ENCODE measurements at places on chromosomes 13 and 19.

GRCh38 chr13:23852351-23852750, 36.8 kb downstream of the MIPEP start:
- DNase-seq, result no peak

DNA sequence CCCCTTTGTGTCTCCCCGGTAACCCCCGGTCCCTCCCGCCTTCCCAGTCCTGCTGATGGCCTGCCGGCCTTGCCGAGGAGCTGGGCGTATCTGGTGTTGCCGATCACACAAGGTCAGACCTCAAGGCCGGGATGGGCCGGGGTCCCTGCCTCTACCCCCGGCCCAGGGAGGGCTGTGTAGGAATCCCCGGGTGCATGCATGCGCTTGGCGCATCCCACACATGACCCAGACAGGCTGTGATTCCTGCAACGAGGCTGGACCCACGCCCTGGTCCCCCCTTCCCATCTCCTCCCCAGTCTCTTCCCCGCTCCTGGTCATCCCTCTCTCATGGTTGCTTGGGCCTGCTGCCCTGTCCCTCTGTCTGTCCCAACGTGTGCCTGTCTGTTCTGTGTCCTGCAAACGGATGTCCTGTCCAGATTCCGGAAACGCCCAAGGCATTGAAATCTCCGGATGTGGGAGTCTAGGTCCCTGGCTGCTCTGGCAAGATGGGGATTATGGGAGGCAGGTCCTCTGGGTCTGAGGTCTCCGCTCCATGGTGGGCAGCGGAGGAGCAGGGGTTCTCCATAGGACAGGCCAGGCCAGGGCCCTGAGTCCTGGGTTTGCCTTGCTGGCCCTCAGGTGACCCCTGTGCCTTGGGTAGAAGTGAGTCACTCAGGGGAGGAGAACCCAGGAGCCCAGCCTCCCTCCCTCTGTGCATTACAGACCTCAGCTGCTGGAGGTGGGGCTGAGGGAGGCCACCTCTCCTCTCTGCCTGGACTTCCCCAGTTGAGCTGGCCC, 1.6 kb downstream of the PKN1 start:
- no peak for DNase-seq

DNA sequence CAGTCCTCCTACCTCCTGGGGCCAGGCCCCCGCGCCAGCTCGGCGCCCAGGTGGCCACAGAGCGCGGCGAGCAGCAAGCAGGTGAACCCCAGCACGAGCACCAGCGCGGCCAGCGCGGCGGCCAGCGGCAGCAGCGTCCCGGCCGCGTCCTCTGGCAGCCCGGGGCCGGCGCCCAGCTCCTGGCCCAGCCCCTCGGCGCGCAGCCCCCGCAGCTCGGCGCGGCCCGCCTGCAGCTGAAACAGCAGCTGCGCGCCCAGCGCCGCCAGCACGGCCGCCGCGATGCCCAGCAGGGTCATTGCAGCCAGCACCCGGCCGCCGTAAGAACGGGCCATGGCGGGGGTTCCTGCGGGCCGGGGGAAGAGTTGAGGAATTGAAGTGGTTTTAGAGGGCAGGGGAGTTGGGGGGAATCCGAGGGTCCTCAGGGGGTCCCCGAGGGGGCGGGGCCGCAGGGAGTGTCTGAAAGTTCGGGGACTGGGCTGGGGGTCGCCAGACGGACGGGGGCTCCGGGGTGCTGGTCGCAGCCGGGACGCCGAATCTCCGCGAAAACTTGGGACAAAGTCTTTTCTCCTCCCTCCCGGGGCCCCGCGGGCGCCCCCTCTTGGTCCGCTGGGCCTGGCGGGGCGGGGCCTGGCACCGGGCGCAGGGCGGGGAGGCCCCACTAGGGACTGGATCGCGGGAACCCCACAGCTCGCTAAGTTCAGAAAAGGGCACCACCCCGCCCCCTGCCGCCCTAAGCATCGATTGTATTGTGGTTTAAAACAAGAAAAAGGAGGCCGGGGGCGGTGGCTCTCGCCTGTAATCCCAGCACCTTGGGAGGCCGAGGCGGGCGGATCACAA, at the start of gene TMEM221:
TSS of gene TMEM221 (minus strand) at position 538 of the 837 bp plus-strand sequence. CDS start at position 332, 206 bp downstream.
- DNase-seq, result peak; percentile 46

DNA sequence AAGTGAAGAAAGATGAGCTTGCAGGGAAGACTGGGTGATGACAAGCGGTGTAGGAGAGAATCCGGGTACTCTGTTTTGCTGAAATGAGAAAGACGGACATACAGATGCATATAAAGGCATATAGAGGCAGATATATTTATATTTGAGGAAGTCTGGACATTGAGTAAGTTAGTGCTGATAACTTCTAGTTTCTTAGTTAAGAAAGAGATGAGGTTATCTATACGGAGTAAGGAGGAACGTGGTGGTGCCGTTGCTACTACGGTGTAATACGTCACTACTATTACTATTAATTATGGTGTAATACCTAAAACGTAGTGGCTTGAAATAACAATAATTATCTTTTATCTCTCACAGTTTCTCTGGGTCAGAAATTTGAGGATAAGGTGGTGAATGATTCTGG, 9.8 kb upstream of the CPB2 start:
- DNase-seq, result no peak

DNA sequence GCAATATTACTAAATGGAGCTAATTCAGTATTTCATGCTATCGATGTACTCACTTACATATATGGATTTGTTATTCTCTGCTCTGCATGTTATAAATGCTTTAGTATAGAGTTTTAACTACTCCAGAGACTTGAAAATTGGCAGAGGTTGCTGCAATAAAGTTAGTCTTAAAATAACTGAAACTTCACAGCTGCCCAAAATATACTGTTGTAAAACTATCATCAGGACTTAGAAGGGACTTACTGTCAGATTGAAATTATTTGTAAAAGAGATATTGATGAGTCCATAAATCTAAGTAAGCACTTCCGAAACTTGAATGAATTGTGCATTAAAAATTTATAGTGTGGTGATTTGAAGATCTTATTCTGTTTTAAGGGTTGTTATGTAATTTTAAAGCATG, 1178.2 kb upstream of the PCDH20 start:
- no peak for DNase-seq

DNA sequence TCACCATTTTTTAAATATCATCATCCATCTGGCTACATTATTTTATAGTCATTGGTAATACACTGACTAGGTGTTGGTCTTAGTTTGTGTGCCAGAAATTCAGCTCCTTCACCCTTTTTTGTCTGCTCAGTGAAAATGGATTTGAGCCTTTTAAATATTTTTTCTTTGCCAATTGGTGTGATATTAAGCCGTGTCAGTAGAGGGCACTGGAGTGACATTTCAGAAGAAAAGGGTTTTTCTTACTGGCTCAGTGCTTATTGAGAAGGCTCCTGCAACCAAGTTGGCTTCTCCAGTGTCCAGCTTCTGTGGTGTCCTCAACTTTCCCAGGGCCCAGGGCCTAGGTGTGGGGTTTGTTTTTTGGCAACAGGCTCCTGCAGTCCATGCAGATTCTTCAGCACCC, 546.6 kb downstream of the DACH1 start:
- DNase-seq, result no peak

GRCh38 chr19:45739498-45740439, 6.5 kb downstream of the MEIOSIN start:
- DNase-seq, result no peak

DNA sequence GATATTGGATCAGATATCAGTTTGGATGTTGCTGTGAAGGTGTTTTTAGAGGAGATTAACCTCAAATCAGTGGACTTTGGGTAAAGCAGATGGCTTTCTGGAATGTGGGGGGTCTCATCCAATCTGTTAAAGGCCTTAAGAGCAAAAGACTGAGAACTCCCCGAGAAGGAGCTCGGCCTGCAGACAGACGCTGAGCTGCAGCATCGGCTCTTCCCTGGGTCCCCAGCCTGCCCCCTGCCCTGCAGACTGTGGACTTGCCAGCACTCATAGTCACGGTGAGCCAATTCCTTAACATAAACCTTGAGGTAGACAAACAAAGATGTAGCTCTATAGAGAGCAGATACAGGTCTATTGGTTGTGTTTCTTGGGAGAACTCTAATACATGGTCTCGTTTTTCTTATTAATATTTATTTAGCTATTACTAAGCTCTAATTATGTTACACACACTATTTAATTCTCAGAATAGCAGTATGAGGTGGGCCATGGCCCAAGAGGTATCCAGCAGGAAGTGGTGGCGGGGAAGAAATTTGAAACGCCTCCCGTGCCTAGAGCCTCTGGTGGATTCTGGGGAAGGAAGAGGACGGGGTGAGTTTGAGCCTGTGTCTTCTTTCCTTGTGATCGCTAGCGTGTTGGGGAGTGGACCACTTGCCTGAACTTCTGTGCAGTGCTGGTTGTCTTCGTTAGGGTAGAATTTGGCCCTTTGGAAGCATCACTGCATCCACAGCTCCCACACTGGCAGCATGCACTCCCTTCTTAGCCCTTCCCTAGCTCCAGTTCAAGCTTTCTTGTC, 305.3 kb downstream of the TEX29 start:
- DNase-seq, result no peak

- no peak for DNase-seq
These were observed 15.4 kb downstream of the AP1M1 start for GRCh38 chr19:16213076-16213475.

GRCh38 chr13:84978851-84979250, 820.4 kb downstream of the SLITRK6 start:
- DNase-seq, result no peak

DNA sequence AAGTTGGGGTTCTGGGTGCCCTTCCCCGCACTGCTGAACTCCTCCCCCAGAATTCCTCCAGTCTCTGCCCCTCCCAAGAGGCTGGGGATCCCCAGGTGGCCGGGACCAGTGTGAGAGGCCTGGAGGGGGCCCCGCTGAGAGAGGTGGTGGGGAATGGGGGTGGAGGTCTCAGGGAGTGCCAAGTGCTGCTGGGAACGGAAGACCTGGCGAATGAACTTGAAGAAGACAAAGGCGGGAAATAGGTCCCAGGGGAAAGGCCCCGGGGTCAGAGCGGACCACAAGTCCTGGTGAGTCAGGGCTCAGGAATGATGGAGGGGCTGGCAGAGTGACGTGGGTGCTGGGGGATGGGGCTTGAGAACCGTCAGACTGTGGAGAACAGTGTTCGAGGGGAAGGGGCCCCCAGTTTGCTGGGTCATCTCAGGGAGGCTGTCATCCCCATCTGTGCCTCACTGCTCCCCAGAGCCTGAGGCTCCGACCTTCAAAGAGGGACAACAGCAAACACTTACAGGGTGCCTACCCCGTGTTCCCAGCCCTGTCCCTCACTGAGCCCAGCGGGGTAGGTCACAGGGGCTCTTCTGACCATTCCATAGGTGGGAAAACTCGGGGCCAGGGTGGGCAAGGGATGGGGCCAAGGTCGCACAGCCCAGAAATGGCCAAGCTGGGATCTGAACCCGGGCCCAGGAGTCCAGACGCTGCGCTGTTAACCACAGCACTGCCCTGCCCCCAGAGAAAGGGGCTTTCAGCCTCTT, 16.0 kb upstream of the SEMA6B start:
- no peak for DNase-seq

- DNase-seq, result no peak
These were observed 33.6 kb downstream of the NALCN start for GRCh38 chr13:101382701-101383100.

- no peak for DNase-seq
These were observed 127.5 kb upstream of the OBI1 start for GRCh38 chr13:78786459-78786858.

DNA sequence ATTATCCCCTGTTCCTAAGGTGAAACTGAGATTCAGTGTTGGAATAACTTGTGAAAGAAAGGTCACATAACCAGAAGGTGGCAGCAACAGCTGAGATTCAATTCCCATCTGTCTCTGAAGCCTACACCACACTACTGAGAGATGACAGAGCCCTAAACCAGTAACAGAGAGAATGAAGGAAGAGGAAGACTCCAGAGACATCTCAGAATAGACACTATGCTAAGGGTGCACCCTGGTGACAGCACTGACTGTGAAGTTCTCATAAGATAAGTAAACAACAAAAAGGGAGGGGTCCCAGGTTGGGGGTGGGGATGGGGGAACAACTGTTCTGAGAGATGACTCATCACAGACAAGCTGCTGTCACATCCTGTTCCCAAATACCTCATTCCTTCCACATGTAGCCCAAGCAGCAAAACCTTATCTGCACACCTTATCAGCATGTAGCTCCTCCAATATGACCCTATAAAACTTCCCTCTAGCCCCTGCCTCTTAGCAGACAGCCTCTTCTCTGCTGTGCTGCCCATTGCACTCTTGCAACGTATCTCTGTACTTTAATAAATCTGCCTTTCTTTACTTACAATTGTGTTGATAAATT, 46.5 kb downstream of the UTP14C start:
- peak; percentile 5 for DNase-seq

DNA sequence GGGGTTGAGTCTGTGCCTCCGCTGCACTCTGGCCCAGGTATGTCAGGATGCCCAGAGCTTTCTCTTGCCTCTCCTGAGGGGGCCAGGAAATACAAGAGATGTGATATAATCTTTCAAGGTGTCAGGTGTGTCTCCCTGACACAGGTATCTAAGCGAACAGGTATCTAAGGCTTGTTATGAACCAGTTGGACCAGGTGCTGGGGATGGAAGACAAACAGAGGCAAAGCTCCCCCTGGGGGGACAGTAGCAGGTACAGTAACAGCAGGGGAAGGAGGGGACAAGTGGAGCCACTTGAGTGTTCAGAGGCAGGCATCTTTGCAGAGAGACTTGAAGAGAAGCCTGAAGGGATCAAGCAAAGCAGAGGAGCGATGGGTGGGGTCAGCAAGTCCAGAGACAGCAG, 2.6 kb downstream of the LENG1 start:
- DNase-seq, result no peak

- no peak for DNase-seq
These were observed 10.2 kb downstream of the RAB20 start for GRCh38 chr13:110551284-110551683.

DNA sequence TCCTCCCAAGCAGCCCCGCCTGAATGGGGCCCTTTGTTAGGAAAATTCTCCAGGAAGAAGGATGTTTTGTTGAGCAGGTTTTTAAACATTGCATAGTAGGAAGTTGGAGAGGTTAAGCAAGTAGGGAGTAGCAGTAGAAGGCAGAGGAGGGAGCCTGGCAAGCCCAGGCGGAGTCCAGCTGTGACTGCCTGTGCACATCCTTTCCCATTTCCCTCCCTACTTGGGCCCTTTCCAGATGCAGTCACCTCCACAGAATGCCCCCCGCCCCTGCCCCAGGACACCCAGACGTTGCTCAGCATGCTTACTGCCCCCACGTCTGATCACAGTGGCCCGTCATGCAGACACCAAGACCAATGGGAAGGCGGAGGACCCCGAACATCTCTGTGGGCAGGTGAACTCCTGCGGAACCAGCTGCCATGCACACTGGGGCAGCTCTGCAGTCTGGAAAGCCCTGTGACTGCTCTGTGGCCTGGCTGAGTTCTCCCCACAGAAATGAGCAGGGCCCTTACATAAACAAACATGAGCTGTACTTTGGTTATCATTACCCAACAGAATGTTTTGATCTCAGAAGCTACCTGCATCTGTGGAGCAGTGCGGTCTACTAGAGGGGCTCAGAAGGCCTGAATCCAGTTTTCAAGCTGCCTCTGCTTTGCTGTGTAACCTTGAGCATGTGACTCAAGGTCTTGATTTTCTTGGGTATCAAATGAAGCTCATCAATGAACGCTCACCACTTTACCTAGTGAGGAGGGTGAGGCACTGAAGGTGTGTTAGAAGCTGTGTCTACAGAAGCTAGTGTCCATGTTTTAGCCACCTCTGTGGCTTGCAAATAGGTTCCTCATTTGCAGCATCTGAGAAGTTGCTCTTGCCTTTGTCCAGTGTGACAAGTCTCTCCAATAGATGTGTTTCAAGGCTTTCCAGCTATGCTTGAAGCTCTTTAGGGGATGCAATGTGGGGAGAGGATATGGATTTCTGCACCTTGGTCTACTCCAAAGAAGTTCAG, 84.2 kb downstream of the TNFRSF19 start:
- no peak for DNase-seq

GRCh38 chr19:56866538-56866937, 26.0 kb upstream of the PEG3 start:
- DNase-seq, result no peak

Measured in stimulated activated CD4-positive, alpha-beta T cell treated with anti-CD3 and anti-CD28 coated beads, Interleukin-2, amount 100 ng/mL, for 4 hours (primary cell).